ENCODE measurements at places on chromosomes 1 and 21.

DNA sequence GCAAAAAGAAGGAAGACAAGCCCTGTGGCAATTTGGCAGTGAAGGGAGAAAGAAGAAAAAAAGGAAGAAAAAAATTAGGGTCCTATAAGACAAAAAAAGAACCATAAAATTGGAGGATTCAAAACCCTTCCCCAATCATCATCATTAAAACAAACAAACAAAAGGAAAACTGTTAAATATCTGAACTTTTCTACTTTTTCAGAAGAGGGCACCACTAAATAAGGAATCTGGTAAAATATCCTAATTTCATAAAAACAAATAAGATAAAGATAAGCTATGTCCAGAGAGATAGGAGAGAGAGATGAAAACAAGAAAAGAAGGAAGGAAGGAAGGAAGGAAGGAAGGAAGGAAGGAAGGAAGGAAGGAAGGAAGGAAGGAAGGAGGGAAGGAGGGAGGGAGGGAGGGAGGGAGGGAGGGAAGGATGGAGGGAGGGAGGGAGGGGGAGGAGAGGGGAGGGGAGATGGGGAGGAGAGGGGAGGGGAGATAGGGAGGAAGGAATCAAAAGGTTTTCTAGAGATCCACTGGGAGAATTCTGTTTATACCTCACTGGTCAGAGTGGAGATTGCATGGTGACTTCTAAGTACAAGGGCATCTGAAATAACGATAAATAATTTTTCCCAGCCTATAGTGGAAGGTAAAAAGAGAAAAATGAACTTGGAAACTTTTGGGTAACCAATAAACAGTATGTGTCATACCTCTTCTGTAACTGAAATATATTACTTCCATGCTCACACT lies 10.4 kb upstream of the FMO2 start:
- no peak for DNase-seq

- no peak for DNase-seq
Measured at GRCh38 chr1:44531785-44532566, 126.9 kb downstream of the RNF220 start.

GRCh38 chr21:40902993-40903392 lies 56.0 kb upstream of the DSCAM start:
- DNase-seq, result no peak

- DNase-seq, result no peak
Measured at GRCh38 chr1:89832496-89833127, 11.8 kb downstream of the LRRC8D start.

DNA sequence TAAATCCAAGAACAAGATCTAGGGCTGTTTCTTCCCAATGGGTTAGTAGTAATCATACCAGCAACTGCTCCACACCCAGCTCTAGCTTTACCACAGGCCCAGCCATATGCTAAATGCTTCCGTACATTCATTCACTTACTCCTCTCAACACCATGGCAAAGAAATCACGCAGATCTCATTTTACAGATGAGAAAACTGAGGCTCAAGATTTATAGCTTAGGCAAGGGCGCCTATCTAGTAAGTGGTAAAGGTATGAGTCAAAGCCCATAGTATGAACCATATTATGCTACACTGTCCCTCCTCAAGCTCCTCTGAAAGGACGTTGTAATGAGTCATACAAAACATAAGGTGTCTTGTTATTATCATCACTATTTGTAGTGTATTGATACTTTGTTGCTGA lies 82.2 kb downstream of the NIBAN1 start:
- DNase-seq, result no peak

- DNase-seq, result peak; percentile 38
Measured at GRCh38 chr1:192807211-192808162, 1.4 kb upstream of the RGS2 start.

GRCh38 chr1:173477286-173478093 lies at the start of gene PRDX6:
Gene PRDX6, plus strand, starts transcription at chr1:173477335. Its CDS starts 63 bp downstream, at chr1:173477398.
- DNase-seq, result peak; percentile 33

GRCh38 chr1:6037338-6037762 lies 8.3 kb upstream of the KCNAB2 start:
- DNase-seq, result peak; percentile 18

- DNase-seq, result peak; percentile 29
Measured at GRCh38 chr1:24502065-24502708, 449 bp upstream of the RCAN3 start.

- no peak for DNase-seq
Measured at GRCh38 chr1:92399076-92399475, 87.6 kb downstream of the GFI1 start.

- no peak for DNase-seq
Measured at GRCh38 chr1:236451796-236452373, 57.8 kb downstream of the EDARADD start.

GRCh38 chr21:35652196-35652595 lies 408.1 kb downstream of the SETD4 start:
- DNase-seq, result no peak

- no peak for DNase-seq
Measured at GRCh38 chr1:206540044-206540780, 32.9 kb downstream of the RASSF5 start.

DNA sequence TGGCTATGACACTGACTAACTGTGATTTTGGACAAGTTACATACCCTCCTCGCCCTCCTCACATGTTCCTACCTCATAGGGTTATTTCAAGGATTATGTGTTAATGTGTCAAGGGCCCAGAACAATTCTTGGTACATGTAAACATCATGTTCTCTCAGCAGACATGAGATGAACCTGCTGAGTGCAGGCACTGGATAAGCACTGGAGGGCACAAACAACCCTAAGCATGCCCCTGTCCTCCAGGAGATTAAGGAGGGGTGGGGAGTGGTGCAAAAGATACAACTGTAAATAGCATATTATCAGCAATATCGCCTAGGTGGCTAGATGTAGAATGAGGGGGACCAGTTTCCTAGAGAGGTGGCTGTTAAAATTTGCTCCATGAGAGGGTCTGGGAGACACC lies 17.7 kb upstream of the RGS16 start:
- DNase-seq, result no peak

- peak; percentile 25 for DNase-seq
Measured at GRCh38 chr1:241022366-241022765, 334.6 kb downstream of the RGS7 start.

DNA sequence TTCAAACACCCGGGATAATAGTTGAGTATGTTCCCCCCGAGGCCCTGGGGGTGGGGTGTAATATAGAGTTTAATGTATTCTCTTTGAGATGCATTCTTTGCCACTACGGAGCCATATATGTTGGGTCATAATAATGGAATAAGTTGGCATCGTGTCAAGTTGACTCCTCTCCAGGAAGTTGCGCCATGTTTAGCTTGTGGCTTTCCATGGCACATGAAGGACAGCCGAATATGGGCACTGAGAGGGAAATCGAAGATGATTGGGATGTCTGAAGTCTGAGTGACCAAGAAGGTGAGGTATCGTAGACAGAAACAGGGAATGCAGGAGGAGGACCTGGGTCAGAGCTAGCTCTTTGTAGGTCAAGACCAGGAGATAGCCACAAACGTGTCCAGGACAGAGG lies 92.6 kb downstream of the PAX7 start:
- no peak for DNase-seq

- DNase-seq, result no peak
Measured at GRCh38 chr1:166789286-166789685, 50.0 kb upstream of the POGK start.

GRCh38 chr21:42505090-42505726 lies 8.4 kb upstream of the SLC37A1 start:
- DNase-seq, result no peak

GRCh38 chr1:178908358-178908757 lies 37.5 kb upstream of the ANGPTL1 start:
- DNase-seq, result no peak

GRCh38 chr1:54403808-54404261 lies 2.4 kb downstream of the SSBP3 start:
- DNase-seq, result peak; percentile 22

DNA sequence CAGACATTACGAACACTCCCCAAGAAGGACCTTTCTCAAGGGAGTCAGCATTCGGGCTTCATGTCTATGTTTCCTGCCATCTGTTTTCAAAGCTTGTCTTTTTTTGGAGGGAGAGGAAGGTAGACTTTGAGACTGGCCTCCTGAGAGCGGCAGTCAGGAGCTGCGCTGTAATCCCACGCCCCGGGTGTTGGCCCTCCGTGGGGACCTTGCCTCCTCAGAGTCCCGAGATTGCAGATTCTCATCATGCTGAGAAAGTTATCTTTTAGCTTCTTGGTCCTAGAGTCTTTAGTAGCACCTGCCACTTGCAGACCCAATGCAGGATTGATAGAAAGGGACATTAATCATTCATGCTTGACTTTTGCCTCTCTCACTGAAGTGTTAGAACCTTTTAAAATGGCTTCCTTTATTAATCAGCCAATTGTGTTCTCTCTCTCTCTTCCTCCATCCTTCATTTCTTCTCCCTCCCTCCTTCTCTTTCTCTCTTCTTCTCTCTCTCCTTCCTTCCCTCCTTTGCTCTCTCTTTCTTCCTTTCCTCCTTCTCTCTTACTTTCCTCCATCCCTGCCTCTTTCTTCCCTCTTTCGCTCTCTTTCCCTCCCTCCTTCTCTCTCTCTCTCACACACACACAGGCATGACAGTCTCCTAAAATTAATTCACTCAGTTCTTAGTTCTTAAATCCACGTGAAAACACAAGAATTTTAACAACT lies 25.2 kb upstream of the GNPAT start:
- DNase-seq, result no peak

- DNase-seq, result no peak
Measured at GRCh38 chr1:29398431-29398830, 162.1 kb downstream of the PTPRU start.

GRCh38 chr1:42658877-42659337 lies 684 bp downstream of the PPIH start:
- DNase-seq, result no peak

- no peak for DNase-seq
Measured at GRCh38 chr1:185156288-185156853, 382 bp downstream of the TRMT1L start.

- peak; percentile 61 for DNase-seq
Measured at GRCh38 chr1:53957194-53957818, 11.2 kb downstream of the LRRC42 start.

DNA sequence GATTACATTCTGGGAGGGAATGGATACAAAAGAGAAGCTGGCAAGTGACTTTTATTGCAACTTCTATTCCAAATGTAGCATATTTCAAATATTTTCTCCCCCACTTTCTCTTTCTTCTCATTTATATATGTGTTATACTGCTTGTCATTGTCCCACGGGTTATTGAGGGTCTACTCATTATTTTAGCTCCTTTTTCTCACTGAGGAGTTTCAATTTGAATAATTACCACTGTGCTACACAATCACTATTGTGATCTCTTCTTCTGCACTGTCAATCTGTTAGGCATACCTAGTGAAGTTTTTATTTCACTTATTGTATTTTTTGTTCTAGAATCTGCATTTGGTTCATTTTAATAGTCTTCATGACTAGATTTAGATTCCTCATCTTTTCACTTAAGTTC lies 339.7 kb downstream of the PTPRC start:
- DNase-seq, result no peak

DNA sequence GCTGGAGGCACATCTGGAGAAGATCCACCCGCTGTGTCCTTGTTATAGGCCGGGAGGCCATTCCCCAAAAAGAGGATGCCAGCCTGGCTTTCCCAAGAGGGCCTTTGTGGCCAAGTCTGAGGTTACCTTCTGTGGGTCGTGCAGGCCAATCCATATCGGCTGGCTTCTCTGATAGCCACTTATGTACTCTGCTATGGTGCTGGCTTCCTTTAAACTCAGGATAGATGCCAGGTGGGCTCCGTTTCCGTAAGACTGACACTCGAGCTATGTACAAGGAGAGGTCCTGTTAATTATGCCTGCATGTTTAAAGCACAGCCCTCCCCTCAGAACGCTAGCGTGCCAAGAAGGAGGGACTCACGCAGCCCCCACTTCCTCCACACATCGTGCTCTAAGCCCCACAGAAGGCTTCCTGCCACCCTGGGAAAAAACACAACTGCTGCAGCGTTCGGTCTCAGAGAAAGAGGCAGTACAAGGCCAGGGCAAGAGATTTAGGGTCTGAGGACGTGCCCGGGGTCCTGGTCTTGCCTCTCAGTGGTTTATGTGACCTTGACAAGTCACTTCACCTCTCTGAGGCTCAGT lies 11.6 kb downstream of the REG4 start:
- no peak for DNase-seq

GRCh38 chr1:23209770-23210169 lies 7.5 kb downstream of the HTR1D start:
- DNase-seq, result no peak

- peak; percentile 78 for DNase-seq
Measured at GRCh38 chr1:117821774-117822482, 107.5 kb downstream of the GDAP2 start.

DNA sequence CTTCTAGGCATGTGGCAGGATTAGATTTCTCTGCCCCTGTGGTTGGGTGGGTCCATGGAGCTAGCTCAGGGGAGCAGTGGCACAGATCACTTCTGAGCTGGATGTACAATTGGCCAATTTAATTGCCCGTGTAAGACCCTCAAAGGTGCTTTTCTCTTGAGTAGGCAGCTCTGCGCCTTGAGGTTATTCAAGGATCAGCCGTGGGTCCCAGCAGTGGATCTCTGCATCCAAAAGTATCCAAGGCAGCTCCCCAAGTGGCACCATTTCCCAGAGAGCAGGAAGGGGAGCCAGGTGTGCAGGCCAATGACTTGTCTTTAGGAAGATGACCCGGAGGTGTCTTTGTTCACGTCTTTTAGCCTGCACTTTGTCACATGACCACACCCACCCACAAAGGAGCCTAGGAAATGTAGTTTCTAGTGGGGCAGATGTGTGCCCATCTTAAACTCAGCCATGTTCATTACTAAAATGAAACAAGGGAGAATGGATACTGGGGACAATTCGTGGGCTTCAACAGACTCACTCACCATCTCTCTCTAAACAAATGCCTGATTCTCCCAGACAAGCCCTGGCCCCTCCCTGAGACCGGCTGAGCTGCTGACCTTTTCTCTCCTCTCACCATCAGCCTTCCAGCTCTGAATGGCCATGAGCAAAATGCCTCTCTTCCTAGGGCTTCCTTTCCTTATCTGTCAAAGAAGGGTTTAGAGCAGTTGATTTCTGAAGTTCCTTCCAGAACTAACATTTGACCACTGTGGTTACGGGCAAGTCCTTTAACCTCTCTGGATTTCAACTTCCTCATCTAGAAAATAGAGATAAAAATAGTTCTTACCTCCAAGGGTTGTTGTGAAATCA lies 41.4 kb upstream of the TENT5C start:
- no peak for DNase-seq

DNA sequence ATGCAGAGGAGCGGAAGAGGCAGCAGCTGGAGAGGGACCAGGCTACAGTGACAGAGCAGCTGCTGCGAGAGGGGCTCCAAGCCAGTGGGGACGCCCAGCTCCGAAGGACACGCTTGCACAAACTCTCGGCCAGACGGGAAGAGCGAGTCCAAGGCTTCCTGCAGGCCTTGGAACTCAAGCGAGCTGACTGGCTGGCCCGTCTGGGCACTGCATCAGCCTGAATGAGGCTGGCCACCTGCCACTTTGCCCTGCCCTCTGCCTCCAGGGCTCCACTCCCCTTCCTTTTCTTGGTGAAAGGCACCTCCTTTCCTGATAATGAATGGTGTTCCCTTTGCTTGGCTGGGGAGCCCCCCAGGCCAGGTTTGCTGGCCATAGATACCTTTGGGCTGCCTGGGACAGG lies 3.3 kb upstream of the HMGN2 start:
- no peak for DNase-seq

DNA sequence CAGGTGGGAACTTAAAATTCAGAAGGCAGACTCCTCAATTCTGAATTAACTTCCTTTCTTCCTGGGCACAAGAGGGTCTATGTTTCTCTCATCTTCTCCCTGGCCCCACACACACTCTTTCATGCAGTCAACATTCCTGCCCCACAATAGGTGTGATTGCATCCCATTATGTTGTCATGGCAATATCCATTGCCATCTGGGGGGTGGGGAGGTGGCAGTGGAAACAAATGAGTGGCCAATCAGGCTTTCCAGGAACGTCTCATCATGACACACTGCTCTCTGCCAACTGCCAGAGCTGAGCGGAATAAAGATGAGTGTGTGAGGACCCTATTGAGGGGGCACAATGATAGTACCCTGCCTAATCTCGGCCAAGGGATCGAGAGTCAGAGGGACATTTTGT lies 80.4 kb downstream of the KCND3 start:
- DNase-seq, result no peak

Measured in HS-5 (cell line).